ENCODE measurements at places on chromosomes 7 and 10.

GRCh38 chr10:103980288-103980906, 13.5 kb downstream of the SLK start:
- no peak for DNase-seq

GRCh38 chr10:61487506-61487905, 34.3 kb upstream of the TMEM26 start:
- no peak for DNase-seq

GRCh38 chr10:85402541-85402940, 964.1 kb downstream of the GRID1 start:
- DNase-seq: no peak

DNA sequence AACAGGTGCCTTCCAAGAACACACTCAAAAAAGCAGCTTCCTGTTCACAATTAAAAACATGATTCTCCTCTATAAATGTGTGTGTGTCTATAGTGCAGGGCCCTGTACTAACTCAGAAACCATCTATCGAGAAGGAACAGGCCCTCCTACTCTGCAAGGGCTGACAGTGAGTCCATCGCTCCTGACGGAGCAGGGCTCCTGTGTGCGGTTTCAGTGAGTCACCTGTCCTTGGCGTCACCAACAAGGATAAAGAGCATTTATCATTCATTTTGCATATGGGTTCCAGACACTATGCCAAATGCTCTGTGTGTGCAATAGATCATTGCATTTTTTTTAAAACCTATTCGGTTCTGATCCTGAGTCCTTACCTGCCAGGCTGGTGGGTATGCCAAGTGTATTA, 63.7 kb downstream of the TACC2 start:
- DNase-seq: no peak

- no peak for DNase-seq
Measured at GRCh38 chr7:15209429-15209828, 306.9 kb upstream of the DGKB start.

GRCh38 chr7:36591636-36592035, 132.7 kb downstream of the AOAH start:
- no peak for DNase-seq
